ENCODE measurements at places on chromosomes 5 and 9.

GRCh38 chr9:82621447-82621846 lies 441.5 kb downstream of the RASEF start:
- no peak for DNase-seq

GRCh38 chr5:71887680-71888079 lies 168.6 kb downstream of the CARTPT start:
- peak; percentile 43 for DNase-seq

GRCh38 chr5:109533751-109534272 lies 124.0 kb upstream of the PJA2 start:
- DNase-seq: no peak

DNA sequence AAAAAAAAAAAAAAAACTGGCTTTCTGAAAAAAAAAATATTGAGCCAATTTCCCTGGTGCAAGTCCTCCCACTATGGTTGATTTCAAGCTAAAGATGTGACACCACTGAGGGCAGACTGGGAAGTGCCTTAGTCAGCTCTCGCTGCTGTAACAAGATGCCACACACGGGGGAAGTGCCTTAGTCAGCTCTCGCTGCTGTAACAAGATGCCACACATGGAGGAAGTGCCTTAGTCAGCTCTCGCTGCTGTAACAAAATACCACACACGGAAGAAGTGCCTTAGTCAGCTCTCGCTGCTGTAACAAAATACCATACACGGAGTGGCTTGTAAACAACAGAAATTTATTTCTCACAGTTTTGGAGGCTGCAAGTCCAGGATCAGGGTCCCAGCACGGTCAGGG lies 23.4 kb downstream of the BTNL9 start:
- DNase-seq: no peak

- no peak for DNase-seq
These were observed 18.6 kb upstream of the KDM4C start for GRCh38 chr9:6739218-6739617.

DNA sequence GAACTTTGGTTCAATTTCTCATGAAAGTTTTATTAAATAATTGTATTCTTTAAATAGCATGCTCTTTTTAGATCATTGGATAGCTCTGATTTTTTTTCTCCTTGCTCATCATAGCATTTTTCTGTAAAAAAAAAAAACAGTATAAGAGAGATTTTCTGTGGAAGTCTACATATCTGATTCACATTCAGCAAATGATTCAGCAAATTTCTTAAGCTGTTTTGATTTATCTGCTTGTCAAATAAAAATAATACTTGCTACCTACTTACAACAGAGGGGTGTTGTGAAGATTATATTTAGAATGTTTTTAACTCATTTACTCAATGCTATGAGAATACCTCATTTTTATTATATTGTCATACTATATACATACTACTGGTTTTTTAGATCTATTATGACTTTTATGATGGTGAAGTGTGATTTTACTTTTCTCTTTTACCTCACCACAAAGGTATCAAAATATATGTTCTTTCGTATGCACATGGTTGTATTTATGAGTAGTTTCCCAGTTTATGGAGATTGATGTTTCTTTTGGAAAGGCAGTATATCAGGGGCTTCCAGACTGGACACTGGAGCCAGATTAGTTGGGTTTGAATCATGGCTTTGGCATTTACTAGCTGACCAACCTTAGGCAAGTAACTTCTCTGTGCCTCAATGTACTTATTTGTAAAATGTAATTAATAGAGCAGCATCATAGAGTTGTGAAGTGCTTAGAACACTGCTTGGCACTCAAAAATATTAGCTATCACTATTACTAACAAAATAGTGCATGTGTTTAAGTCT lies 25.5 kb downstream of the TNPO1 start:
- no peak for DNase-seq

DNA sequence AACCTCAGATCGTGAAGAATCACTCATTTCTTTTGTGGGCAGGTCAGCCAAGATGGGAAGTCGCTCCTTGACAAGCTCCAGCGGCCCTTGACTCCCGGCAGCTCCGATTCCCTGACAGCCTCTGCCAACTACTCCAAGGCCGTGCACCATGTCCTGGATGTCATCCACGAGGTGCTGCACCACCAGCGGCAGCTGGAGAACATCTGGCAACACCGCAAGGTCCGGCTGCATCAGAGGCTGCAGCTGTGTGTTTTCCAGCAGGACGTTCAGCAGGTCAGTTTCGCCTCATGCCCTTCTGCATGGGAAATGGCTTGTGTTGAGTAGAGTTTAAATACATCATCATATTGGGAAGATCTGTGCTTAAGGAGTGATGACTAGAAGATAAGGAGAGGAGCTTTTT lies 173.3 kb downstream of the TRIO start:
- no peak for DNase-seq

- no peak for DNase-seq
These were observed 202.6 kb downstream of the DENND1A start for GRCh38 chr9:123727332-123727731.

- no peak for DNase-seq
These were observed at the start of gene PRLR for GRCh38 chr5:35230038-35230611. Gene PRLR (minus strand): TSS chr5:35230487. CDS start chr5:35089620, 140,867 bp downstream.

DNA sequence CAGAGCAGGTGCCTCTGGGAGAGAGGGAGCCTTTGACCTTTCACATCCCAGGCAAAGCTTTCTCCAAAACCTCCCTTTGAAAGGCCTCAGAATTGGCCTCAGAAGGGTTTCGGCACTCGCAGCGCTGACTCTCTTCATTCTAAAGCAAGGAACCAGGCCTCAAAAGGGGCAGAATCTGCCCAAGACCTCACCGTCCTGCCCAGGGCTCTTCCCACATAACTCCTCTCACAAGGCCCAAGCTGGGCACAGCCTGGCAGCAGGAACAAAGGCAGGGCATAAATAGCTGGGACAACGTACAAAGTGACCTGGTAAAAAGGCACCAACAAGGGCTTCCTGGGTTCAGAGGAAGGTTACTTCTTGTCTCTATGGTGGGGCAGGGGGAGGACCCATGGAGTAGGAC lies 166.3 kb upstream of the FSTL4 start:
- no peak for DNase-seq

GRCh38 chr5:10331341-10331796 lies 22.1 kb upstream of the MARCHF6 start:
- no peak for DNase-seq

DNA sequence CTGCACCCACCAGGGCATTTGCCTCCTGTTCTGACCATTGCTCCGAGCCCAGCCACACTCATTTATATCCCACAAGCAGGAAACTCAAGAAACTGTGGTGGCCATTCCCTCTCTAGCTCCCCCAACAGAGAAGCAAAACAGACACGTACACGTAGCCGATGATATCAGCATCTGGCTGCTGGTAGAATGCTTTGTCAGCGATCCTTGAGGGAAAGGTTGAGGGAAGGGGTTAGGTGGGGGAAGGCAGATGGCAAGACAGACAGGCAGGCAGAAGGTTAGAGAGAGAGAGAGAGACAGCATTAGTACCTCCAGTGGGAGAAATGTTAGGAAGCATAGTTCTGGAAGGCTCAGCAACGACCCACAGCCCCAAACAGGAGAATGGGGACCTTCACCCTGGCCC lies 7.8 kb downstream of the HIGD2A start:
- no peak for DNase-seq

GRCh38 chr5:57816108-57816507 lies 333.5 kb upstream of the ACTBL2 start:
- DNase-seq: peak; percentile 15

DNA sequence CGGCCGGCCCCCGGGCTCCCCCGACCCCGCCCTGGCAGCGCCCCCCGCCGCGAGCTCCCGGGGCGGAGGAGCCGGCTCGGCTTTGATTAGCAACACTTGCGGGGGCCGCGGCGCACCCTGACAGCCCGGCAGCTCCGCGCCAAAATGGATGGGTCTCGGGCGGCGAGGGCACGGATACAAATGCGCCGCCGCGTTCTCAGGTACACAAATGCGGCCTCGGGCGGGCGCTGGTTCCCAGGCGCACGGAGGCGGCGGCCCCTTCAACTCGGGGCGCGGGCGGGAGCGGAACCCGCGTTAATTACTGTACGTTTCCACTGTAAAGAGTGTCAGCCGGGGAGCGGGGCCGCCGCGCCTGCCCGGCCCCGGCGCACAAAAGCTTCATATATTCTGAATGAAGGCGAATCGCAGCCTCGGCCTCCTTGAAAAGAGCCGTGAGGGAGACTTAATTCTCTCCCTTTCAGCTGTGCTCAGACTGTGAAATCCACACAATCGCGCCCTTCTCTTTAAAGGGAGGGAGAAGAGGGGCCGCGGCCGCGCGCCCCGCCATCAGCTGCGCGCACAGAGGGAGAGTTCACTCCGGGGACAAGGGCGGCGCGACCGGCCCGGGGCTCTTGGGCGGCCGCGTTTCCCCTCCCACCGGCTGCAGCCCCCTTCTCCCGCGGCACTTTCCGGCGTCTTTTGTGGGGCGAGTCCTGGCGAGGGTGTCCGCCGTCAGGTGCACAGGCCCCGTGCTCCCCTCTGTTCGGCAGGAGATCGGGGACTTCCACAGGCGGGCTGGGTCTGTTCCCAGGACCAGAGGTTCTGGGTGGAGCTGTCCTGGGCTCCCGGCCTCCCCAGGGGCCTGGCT lies 27.0 kb downstream of the MSX2 start:
- no peak for DNase-seq

Measured in NT2/D1 (cell line).